ENCODE measurements at places on chromosomes 12 and 14.

GRCh38 chr12:92059960-92060359, 85.7 kb downstream of the BTG1 start:
- DNase-seq = no peak

DNA sequence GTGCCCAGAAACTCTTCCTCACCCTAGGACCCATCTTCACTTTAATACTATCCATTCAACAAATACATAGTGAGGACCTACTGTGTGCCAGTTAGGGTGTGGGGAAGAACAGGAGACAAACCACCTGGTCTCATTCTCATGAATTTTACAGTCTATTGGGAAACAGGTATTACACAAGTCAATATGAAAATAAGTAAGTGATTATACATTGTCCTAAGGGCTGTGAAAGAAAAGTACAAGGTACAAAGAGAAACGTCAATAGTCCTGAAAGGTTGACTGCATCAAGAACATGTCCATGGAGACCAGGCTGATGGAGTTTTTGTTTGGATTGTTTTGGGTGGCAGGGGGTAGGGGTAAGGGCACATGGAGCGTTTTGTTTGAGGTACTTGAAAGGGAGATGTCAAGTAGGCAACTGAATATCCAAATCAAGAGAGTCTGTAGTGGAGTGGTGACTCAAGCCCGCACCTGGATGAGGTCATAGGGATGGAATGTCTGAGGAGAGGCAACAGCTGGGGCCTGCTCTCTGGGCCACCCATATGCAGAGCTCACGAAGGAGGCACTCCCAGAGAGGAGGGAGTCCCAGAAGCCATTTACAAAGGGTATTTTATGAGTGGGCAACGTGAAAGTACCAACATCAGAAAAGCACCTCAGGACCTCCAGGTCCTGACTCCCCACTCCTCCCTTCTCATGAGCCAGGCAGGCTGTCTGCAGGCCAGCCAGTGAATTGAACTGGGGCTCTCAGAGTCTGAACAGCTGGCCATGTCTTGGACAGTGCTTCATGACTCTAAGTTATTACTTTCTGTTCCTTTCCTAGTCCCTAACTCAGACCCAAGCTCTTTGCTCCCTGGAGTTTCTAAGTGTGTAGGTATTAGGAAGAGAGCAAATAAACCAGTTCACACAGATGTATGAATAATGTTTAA, 272.0 kb downstream of the ZFP36L1 start:
- no peak for DNase-seq

- no peak for DNase-seq
Measured at GRCh38 chr14:38791862-38792261, 311.2 kb downstream of the SEC23A start.

DNA sequence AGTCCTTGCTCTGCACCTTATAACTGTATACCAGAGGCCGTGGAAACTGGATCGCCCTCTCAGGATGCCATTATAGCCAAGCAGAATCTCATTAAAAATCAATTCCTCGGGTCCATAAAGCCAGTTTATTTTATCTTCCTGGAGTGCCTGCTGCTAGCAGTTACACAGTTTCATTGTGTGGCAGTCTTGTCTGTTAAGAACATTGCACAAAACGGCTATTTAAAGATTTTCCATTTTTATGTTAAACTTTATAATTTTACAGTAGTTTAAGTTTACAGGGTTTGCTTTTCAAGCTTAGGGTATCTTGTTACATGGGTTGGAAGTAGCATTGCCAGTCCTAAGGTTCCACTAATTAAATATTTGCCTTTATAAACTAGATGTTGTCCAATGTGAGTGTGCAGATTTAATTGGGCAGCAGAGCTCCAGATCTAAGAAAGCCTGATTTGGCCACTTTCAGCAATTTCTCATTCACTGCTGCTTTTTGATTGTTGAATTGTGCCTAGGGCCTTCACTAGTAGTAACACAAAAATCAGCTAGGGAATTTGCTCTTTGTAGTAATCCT, 17.0 kb downstream of the TMEM30B start:
- no peak for DNase-seq

DNA sequence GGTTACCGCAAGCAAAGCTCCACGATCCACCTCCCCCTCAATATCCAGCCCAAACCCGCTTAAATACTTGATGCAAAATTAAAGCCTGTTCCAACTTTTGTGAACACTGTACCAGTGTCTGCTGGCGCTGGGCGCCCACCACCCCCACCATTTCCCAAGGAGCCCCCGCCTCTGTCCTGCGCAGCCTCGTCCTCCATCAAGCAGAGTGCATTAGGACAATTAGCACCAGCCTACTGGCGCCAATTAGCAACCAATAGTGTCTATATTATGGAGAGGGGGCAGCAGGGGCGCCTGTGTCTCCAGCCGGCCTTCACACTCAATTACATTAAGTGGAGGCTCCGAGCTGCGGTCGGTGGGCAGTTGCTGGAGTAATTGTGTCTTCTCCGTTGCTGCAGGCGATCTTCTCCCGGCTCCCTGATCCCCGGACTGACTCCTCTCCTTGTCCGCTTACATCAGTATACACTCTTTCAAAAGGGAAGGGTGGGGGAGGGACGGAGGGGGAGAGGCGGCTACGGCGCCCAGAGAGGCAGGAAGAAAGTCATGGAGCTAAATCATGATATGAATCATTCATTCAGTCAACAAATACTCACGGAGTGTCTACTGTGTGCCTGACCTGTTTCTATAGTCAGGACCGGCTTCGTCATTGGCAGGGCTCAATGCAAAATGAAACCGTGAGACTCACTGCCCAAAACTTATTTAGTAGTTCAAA, 707.3 kb downstream of the MED13L start:
- no peak for DNase-seq

GRCh38 chr12:116076399-116076798, 201.1 kb downstream of the MED13L start:
- no peak for DNase-seq

DNA sequence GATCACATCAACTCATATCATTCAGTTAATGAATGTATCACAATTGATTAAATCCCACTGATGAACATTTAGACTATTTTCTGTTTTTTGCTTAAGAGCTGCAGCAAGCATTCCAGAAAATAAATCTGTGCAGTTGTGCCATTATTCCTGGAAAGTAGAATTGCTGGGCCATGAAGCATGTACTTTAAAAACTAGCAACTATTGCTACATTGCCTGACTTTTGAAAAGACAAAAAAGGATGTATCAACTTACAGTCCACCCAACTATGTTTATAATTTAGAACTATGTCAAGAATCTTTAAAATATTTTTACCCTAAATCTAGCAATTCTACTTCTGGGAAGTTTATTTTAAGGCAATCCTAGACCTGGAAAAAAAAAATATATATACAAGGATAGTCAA, 33.4 kb upstream of the ERGIC2 start:
- DNase-seq = no peak

DNA sequence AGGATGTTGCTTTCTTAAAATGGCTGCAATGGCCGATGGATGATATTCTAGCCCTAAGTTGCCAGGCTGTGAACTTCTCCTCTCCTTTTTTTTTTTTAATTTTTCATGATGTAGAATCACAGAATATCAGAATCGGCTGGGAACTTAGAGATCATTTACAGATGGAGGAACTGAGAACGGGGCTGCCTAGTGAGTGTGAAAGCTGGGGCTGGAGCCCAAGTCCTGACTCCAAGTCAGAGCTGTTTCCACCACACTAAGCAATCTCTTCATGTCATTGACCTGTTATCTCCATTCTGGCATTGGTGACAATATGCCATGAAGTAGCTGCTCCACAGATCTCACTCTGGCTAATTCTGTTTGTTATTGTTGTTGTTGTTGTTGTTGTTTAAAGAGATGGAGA, 121.7 kb downstream of the SLC38A1 start:
- DNase-seq = no peak

- DNase-seq = no peak
Measured at GRCh38 chr12:31922341-31923062, 36.7 kb upstream of the RESF1 start.

DNA sequence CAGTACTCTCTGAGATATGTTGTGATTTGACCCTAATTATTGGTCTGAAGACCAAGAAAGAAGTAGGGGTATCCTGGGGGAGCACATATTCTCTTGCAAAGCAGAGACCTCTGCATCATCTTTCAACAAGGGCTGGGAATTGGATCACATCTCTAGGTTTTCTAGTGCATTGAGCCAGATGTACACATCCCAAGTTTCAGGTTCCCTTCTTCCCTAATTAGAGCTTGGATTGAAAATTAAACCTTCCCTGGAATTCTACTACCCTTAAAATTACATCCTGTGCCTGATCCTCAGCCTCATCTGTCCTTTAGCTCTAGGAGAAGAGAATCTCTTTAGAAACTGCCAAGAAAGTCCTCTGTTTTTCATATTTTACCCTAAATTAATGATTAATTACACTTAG, 839.6 kb downstream of the SLC6A15 start:
- DNase-seq = no peak

GRCh38 chr12:28908646-28909045, 240.4 kb upstream of the FAR2 start:
- no peak for DNase-seq

- no peak for DNase-seq
Measured at GRCh38 chr14:32022938-32023466, 54.1 kb upstream of the ARHGAP5 start.

DNA sequence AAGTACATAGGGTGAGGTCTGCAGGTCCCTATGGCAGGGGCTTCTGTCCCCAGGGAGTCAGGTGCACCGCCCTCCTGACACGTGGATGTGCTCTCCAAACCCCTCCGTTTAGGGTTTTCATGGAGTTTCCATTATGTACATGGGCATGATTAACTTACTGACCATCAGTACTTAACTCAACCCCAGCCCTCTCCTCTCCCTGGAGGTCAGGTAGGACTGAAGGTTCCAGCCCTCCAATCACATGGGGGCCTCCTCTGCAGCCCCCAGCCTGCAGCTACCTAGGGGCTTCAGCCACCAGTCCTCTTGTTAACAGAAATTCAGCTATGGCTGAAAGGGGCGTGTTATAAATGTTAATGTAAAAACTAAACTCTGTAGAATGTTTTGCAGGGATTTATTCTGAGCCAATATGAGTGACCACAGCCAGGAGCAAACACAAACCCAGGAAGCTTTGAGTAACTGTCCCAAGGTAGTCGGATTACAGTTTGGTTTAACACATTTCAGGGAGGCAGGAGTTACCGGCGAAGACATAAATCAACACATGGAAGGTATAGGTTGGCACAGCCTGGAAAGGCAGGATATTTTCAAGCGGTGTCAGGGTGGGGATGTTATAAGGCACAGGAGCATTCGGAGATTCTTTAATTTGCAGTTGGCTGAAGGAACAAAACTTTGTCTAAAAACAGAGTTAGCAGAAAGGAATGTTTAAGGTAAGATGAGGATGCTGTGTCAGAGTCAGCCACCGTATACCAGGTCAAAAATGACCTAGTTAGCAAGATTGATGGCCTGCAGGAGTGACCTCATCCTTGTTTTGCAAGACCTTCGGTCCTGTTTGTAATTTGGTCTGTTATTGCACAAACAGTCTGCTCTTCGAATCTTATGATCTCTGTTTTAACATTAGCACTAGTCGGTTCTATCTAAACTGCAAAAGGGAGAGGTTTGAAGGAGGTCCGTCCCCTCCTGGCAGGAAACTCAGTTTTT, 75.2 kb downstream of the TNFAIP2 start:
- DNase-seq = no peak

DNA sequence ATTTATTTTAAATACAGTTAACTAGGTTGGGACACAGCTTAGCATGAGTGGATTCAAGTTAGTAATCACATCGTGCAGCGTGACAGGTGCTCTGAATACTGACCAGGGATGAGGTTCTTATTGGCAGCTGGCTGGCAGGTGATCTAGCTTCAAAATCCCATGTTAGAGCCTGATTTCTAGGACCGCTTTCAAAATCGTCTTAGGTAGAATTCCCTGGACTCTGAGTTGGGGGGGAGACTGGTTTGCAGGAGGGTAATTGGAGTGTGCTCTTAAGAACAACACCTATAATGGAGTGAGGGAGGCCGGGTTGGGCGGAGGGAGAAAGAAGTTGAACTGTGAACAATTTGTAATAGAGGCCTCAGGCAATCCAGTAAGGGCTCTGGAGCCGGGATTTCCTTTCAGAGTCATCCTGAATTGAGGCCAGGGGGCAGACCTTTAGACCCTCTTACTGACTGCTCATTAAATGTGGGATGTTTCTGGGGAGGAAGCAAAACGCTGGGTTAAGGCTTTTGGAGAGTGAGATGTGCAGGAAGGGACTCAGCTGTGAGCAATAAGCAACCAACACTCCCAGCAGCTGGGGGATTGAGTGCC, 874 bp upstream of the YARS2 start:
- DNase-seq = no peak

DNA sequence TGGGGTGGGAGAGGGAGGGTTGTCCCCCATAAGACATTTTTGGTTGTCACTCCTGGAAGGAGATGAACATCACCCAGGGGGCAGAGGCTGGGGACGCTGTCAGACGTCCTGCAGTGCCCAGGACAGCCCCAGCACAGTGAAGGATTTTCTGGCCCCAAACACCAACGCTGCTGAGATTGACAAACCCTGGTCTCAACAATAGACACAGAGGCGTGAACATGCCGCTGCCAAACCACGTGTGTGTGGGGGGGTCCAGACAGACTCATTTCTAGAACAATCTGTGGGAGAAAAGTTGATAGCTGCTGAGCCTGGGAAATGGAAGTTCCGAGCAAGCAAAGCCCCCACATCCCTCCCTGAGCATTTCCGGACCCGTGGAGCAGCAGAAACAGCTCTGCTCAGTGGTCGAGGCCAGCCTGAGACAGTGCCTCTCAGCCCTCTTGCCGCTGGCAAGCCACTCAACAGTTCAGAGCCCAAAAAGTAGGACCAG, 43.8 kb upstream of the CLMN start:
- no peak for DNase-seq
